ENCODE measurements at places on chromosomes 3 and 15.

- no peak for DNase-seq
These were observed 247.7 kb downstream of the AGBL1 start for GRCh38 chr15:86327230-86327865.

- DNase-seq = no peak
These were observed 46.2 kb downstream of the NRG4 start for GRCh38 chr15:75966073-75966472.

DNA sequence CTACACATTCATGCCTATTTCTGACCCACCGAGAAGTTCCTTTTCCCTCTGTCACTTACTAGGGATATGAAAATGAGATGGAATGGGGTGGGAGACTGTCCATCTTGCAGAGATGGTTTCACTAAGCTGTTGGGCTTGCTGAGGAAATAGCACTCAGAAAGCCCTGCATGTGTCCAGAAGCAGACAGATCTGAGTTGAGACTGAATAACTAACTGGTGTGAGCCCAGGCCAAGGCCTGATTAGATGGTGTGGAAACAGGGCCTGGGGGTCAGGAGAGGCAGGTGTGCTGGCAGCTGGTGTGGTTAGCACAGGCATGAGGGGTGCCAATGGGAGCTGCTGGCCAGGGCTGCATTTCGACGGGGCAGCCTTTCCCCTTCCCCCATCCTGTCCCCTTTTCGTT is 72.1 kb downstream of the CLSTN2 start:
- DNase-seq = no peak

GRCh38 chr3:105364128-105364527 is 2.6 kb upstream of the ALCAM start:
- no peak for DNase-seq

- DNase-seq = no peak
These were observed 887.8 kb downstream of the MCTP2 start for GRCh38 chr15:95119041-95119610.

DNA sequence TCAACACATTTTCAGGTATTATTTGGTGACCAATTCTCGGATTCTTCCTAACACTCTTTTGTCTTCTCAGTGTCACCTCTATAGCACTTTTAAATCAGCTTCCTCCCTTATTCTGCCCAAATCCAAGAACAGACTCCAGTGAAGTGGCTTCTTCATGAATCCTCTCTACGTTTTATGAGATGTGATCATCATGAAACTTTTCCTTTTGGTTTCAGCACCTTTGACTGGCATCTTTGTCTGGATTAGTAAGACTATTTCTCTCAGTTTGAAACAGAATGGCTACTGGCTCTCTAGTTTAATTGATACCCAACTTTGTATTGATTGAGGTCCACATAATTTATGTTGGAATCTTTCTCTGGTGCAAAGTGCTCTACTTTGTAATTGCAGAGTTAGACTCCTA is 45.6 kb downstream of the CMC1 start:
- DNase-seq = no peak

GRCh38 chr3:82194870-82195269 is 433.4 kb upstream of the GBE1 start:
- no peak for DNase-seq

DNA sequence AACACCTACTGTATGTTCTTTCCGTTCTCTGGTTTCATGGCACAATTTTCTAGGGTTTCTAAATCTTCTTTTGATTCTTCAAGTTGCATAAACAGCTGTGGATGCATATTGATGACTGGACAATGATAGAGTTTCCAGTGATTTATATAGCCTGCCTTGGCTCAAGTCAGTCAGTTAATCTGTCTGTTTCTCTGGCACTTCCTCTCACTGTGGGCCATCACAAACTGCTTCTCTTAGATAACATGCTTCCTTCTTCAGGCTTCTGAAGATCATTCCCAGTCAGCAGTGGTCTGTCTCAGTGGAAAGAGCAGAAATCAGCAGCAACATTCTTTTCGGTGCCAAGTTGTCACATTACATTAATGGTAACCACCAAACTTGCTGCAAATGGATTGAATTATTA is 207.2 kb downstream of the RYR3 start:
- no peak for DNase-seq

- DNase-seq = no peak
These were observed 136.1 kb upstream of the LIPC start for GRCh38 chr15:58295637-58296215.

DNA sequence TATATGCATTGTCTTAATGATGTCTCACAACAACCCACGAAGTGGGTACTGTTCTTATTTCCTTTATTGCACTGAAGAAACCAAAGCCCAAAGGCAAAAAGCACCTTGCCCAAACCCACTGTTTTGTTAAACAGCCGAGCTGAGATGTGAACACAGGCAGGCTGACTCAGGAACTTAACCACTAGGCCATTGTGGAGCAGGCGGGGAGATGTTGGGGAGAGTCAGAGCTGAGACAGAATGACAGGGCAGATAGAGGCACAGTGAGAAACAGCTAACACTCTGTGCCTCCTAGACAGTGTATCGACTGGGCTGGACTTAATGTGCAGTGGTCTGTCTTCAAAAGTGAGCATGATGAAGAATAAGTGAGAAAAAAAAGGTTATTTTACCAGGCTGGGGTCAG is 56.5 kb downstream of the RPLP1 start:
- no peak for DNase-seq

DNA sequence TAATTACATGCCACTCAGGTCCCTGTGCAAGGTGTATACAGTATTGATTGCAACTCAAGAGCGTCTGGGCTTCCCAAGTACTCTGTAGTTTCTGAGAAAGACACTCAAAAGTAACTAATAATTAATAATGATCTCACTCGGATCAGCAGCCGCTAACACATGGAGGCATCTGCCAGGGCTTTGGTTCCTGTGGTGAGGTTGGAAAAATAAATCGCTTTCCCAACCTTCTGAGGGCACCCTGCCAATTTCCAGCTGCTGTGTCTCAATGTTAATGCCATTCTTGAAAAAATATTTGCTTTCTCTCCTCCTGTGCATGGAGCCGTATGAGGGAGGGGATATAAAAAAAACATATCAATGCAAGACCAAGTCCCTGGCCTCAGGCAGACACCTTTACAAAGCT is 116.5 kb upstream of the SLC2A2 start:
- no peak for DNase-seq

GRCh38 chr3:24454856-24455255 is 39.8 kb downstream of the THRB start:
- no peak for DNase-seq
